AG08395 (cell line): ENCODE measurements at places on chromosomes 12 and 14.

- no peak for DNase-seq
Measured at GRCh38 chr14:90652626-90653025, 163.6 kb downstream of the TTC7B start.

GRCh38 chr14:25837551-25837965 lies 760.3 kb downstream of the NOVA1 start:
- DNase-seq = no peak

DNA sequence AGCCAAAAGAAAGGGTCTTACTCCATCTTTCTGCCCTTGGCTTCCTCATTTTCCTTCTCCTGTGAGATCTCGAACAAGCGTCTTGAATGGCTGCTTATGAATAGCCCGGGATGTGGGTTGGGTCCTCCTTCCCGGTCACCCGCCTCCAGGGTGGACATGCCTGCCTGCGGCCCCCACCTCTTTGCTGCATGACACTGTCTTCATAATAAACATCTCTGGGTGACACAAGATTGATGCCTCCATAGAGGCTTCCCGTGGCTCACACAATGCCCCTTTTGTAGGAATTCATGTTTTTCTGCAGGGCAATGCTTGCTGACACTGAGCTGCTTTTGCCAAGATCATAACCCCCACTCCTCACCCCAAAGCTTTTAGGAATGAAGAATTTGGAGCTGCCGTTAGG lies 125.9 kb downstream of the ZNF664 start:
- no peak for DNase-seq

DNA sequence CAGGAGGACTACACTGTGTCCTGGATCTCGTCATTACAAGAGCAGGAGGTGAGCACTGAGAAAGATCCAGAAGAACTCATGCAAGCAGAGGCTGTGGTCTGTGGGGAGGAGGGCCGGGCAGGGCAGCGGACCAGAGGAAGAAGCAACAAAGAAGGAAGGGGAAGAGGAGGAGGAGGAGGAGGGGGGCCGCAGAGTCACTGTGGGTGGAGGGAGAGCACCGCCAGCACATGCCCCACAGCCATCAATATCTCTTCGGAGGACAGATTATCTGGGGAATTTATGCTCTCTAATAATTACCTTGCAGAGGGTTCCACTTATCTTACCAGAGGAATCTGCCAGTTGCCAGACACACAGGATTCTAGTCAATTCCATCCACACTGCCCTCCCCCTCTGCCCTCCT lies 105.6 kb downstream of the DPF3 start:
- no peak for DNase-seq

DNA sequence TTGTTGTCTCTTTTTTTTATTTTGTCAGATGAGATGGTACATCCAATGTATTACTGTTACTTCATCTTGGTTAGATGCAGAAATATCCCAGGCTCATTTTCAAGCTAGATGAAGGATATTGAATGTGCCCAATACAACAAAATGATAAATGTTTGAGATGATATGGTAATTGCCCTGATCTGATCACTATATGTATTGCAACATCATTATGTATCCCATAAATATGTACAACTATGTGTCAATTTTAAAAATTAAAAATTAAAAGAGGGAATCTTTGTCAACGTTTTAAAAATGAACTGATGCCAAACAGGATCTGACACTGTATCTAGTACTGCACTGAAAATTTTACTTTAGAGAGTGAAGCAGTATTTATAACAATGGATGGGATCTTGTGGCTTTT lies 78.5 kb downstream of the PPM1H start:
- no peak for DNase-seq
